Breast epithelium (tissue), 4 donors: ENCODE measurements at places on chromosomes 16 and 17.

DNA sequence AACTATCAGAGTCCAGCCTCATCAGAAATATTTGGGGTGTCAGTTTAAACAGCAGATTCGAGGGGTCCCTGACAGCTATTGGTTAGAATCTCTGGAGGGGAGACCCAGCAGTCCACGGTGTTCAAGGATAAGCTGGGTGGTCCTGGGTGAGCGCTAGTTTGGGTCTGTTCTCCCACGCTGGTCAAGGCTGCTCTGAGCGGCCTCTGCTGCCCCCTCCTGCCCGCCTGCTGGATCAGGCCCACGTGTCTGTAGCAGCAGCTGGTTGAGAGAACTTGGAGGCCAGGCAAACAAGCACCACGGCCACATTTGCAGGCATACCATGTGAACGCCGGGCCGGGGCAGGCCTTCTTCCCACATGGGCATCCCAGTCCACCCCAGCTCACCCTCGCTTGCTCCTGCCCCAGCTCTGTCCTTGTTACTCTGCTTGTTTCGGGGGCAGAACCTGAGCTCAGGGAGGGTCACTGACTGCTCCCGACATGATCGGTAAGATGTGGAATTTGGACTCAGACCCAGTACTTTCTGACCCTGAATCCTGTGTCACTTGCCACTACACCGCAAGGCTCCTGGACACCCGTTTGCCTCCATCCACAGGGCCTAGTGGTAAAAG is 7.4 kb downstream of the FOXF1 start:
- no peak for DNase-seq

GRCh38 chr17:15954222-15954621 is 9.3 kb downstream of the ADORA2B start:
- no peak for DNase-seq

DNA sequence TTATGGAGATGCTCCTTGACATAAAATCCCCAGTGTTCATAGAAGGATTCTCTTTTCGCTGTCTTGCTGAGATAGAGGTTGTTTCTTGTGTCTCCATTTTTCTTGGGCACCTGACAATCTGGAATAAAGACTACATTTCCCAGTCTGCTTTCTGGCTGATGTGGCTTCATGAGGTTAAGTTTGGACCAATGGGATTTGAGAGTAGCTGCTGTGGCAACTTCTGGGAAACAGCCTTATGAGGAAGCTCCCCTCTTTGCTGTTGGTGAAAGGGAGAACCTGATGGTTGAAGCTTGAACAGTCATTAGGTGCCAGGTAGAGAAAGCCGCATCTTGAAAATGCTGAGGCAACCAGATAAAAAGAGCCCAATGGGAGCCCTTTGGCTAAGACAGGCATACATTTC is 24.4 kb downstream of the HS3ST4 start:
- no peak for DNase-seq

DNA sequence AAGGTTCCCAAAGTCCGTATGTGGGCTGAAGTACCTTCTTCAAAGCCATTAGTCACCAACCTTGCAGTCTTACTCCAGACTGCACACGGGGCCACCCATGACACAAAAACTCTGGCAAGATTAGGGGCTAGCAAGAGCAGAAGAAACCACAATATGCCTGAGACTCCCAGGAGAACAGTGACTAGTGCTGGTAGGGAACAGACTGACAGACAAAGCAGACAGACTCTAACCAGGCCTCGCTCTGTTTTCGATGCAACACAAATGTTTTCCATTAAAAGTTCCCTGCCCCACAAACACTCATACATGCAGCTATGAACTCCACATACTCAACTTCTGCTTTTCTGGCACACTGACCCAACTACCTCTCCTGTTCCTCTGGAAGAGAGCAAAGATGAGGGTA is 102.2 kb downstream of the HIC1 start:
- DNase-seq: no peak

GRCh38 chr16:1310832-1311200 is 1.4 kb downstream of the UBE2I start:
- DNase-seq: no peak

DNA sequence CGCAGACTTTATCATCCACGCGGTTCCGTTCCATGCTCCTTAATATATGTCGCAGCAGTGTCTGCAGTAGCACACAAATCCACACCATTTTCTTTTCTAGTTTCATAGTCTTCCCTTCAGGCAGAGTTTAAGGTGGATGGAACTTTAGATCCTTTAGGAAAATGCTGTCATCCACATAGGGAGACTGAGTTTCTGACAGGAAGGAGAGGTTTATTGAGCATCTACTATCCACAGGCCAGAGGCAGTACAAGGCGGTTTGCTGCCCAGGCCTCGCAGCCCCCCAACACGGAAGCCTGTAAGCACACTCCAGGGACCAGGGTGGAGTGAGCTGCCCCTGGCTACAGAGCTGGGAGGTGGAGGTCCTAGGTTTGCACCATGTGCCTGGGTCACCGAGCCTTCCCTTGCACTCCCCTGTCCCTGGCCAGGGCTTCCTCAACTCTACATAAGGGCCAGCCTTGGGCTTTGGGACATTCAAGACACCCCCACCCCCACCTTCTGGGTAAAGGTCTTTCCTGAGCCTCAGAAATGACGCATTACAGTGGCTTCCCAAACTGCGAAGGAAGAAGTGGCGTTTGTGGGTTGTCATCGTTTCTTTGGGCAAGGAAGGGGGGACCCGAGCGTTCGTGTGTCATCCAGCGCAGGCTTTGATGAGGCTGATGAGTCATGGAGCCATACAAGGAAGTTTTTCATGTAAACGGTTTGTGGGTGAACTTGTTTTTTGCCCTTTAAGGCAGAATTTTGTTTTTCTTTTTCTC is 146.5 kb upstream of the PLCG2 start:
- peak; percentile 70 for DNase-seq

GRCh38 chr16:67357561-67357960 is 30.9 kb downstream of the LRRC36 start:
- DNase-seq: no peak

DNA sequence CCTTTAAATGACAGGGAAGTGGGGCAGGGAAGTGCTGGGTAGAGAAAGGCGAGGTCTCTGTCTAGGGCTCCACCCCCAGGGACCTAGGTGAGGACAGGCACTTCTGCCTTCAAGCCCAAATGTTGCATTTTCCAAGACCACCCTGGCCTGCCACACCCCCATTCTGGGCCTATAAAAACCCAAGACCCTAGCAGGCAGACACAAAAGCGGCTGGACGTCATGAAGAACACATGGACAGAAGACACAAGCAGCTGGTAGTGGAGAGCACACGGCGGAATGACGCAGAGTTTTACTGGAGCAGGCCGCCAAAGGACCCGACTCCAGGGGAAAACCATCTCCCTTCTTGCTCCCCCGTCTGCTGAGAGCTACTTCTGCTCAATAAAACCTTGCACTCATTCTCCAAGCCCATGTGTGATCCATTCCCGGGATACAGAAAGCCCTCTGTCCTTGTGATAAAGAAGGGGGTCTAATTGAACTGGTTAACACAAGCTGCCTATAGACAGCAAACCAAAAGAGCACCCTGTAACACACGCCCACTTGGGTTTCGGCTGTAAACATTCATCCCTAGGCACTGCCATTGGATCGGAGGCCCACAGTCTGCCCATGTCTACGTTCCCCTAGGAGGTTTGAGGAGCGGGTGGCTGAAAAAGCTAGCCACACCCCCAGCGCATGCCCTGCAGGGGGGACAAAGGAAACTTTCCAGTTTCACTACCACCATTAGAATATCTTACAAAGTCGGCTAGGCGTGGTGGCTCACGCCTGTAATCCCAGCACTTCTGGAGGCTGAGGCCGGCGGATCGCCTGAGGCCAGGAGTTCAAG is 622.2 kb upstream of the SALL1 start:
- DNase-seq: no peak

GRCh38 chr17:64413513-64413912 is 22.9 kb upstream of the PECAM1 start:
- DNase-seq: no peak

- no peak for DNase-seq
Observed at GRCh38 chr16:31484491-31485171, 1.7 kb downstream of the SLC5A2 start.

- no peak for DNase-seq
Observed at GRCh38 chr17:74183411-74183810, 20.1 kb upstream of the RPL38 start.

- DNase-seq: no peak
Observed at GRCh38 chr16:86584726-86585721, 6.7 kb downstream of the FOXL1 start.

GRCh38 chr17:82736511-82737185 is 1.2 kb downstream of the FN3K start:
- DNase-seq: no peak
